Mesenteric fat pad (tissue), 1 donor: ENCODE measurements at places on chromosomes 4 and X. TPM values are rescaled to one million over a fixed set of nuclear protein-coding genes. Genes with fewer than 3 reads are reported as not detected.
A peak's percentile ranks its signal among the peaks of the same experiment; 100 is the strongest.

DNA sequence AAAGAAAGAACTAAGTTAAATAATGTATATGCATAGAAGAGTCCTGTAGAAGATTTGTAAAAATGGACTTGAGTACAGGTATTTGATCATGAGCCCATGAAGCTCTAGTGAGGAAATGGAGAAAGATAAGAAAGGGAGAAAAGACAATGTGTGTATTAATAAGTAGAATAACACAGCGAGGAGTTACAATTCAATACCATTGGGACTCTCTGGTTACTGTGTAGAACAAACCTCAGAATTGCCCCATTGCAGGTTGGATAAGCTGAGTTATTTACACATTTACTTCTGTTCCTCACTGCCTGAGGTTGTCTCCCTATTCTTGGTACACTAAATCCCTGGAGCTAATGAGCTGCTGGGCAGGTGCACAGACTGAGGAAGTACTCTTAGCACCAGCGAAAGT, 33.3 kb downstream of the BANK1 start:
- DNase-seq, result no peak

The NAP1L5 gene
- total RNA-seq, result 6.5 TPM

DNA sequence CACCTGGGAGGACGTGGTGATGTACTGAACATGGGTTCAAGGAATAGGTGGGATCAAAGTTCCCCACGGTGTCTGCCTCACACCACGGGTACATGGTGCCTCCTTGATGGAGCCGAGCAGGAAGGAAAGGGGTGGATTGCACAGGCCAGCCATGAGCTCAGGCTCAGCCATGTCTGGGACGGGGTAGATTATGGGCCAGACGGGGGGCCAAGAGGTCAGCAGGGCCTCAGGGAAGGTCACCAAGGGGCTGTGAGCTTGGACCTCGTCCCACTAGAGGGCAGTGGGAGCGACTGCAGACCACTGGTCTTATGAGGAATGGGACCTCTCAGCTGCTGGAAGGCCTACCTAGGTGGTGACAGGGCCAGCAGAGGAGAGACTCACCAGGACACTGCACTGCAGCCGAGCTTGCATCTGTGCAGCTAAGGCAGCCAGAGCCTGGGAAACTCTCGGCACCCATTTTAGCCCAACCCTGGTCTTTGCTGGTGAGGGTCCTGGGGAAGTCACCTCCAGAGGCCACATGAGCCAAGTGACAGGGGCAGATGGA, 38.4 kb downstream of the JAKMIP1 start:
- no peak for DNase-seq

DNA sequence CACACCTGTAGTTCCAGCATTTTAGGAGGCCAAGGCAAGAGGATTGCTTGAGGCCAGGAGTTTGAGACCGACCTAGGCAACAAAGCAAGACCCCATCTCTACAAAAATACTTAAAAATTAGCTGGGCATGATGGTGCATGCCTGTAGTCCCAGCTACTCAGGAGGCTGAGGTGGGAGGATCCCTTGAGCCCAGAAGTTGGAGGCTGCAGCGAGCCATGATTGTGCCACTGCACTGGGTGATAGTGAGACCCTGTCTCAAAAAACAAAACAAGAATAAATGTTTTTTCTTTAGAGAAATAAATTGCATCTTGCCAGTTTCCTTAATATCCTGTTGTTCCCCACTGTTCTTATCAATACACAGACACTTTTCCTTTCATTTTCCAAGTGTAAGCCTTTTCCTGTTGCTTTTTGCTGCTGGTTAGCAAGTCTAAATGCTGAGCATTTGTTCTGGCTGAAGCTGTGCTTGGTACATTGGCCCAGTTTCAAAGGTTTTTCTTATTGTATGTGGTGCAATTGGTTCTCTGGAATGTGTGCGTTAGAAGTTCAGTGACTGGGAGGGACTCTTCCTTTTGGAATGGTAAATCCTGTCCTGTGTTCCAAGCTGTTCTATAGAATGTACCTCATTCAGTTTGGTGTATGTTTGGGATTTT, 98.2 kb downstream of the AFF1 start:
- DNase-seq, result no peak

The SOX3 gene
- not detected for total RNA-seq

- no peak for DNase-seq
Observed at GRCh38 chr4:101813604-101814003, 23.1 kb downstream of the BANK1 start.

The TRAM1L1 gene
- 0.64 TPM for total RNA-seq

- no peak for DNase-seq
Observed at GRCh38 chr4:132557660-132558059, 591.4 kb upstream of the PCDH10 start.

GRCh38 chr4:3405176-3405575, 36.6 kb upstream of the HGFAC start:
- DNase-seq, result peak; percentile 78
